ENCODE measurements at places on chromosomes 4 and X.

DNA sequence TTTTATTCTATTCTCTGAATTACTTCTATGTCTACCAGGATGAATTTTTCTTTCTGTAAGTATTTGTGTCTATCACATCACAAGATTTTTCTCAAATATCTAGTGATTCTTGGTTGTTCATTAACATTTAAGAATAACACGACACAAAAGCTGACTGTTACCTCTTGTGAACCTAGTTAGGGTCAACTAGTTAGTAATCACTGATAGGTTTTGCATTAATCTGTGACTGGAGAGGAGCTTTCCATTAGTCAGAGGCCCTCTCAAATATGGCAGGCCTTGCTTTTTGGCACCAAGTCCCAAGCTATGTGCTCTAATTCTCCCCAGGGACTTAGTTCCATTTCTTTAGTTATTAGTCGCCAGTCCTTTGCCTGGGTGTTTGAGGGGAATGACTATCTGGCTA, 259.2 kb downstream of the CFAP299 start:
- DNase-seq: no peak

DNA sequence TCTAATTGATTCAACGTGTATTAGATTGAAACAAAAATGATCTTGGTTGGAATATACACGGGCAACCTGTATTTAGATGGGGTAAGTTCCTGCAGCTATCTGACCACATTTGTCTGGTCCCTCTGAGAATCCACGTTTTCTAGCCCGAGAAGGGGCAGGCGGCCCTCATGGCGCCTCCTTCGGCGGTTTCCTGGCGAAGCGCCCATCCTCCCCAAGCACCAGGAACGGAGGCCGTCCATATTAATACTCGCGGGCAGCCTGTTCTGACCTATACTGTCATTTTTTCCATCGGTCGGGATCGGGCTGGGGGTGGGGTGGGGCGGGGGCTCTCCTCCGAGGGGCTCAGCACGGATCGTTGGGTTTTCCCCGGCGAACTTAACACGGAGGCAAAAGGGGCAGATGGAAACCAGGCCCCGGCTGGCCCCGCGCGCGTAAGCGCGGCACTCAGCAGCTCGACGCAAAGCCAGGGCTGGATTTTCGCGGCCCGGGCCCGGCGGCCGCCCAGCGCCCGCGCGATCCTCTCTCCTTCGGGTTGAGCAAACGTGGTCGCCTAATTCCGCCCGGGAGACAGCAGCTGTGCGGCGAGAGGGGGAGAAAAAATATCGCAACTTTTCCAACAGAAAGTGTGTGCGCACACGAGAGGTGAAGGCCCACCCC, 77.2 kb upstream of the BCOR start:
- peak; percentile 50 for DNase-seq

DNA sequence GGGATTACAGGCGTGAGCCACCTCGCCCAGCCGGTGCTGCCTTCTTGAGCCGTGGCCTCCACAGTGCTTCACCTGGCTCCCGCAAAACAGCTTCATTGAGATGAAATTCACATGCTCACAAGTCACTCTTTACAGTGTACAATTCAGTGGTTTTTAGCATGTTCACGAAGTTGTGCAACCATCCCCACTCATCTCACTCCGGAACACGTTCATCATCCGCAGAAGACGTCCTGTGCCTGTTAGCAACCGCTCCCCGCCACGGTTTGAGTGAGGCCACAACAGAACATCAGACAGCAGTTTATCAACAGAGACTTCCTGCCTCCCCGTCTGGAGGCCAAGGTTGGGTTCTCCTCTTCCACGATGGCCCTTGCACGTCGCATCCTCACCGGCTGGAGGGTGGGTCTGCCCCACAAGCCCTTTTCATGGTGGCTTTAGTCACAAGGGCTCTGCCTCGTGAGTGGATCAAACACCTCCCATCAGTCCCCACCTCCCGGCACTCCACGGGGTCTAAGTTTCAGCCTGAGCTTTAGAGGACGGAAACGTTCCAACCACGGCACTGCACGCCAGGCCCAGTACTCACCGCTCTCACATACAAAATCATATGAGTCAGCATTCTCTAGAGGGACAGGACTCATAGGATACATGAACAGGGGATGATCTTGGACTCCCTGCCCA, 29.6 kb upstream of the SPON2 start:
- DNase-seq: peak; percentile 87

- no peak for DNase-seq
Observed at GRCh38 chrX:16662402-16662801, 12.4 kb downstream of the S100G start.

- no peak for DNase-seq
Observed at GRCh38 chrX:71492231-71493065, 40.5 kb upstream of the OGT start.

DNA sequence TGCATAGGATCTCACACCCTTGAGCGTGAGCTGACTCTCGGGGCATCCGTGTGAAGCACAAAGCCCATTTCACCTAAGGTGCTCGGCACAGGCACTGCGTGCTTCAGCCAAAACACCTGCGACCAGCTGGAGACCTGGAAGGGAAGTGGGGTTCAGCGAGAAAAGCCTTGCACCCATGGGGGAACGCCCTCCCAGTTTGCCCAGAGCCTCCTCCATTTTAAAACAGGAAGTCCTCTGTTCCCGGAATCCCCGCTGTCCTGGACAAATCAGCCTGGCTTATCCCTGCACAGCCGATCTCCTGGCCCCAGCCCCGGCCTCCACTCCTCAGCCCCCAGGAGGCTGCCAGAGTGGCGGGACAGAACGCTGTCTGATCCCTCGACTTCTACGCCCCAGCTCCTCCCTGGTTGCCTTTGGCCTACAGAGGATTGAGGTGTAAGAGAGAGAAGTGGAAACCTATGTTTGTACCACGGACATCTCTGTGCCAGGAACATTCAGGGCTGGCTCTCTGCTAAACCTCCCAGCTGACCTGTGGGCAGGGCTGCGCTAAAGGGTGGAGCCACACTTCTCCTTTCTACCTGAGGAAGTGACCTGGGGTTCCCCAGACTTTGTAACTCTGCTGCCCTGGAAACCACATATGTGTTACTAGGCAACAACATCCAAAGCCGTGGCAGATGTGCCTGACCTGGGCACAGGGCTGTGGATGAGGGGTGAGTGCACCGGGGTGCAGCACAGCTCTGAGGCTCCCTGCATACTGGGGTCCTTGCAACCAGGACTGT, 3.8 kb upstream of the C4orf50 start:
- no peak for DNase-seq

DNA sequence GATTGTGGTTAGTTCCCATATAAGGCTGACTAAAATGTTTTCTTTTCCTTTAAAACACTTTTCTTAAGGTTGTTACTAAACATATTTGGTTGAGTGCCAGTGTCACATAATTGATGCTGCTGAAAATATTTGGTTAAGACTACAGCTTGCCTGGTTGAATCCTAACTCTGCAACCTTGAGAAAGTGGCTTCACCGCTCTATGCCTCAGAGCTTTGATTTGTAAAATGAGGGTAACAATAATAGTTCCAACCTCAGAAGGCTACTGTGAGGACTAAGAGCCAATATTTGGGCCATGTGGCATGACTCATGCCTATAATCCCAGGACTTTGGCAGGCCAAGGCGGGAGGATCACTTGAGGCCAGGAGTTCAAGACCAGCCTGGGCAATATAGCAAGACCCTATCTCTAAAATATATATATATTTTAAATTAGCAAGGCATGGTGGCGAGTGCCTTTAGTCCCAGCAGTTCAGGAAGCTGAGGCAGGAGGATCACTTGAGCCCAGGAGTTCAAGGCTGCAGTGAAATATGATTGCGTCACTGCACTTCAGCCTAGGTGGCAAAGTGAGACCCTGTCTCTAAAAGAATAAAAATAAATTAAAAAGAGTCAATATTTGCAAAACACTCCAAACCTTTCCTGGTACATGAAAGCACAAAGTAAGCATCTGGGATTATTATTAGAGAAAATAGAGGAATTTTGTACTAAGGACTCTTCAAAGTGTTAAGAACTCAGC, 7.1 kb upstream of the NEIL3 start:
- no peak for DNase-seq

GRCh38 chr4:185261946-185262345, 52.5 kb downstream of the SNX25 start:
- no peak for DNase-seq

GRCh38 chr4:3263876-3264193, 14.9 kb downstream of the MSANTD1 start:
- DNase-seq: no peak

GRCh38 chr4:164876700-164877324, at the start of gene APELA:
Gene APELA (plus strand): TSS chr4:164877178. CDS start chr4:164877332, 154 bp downstream.
- DNase-seq: no peak

DNA sequence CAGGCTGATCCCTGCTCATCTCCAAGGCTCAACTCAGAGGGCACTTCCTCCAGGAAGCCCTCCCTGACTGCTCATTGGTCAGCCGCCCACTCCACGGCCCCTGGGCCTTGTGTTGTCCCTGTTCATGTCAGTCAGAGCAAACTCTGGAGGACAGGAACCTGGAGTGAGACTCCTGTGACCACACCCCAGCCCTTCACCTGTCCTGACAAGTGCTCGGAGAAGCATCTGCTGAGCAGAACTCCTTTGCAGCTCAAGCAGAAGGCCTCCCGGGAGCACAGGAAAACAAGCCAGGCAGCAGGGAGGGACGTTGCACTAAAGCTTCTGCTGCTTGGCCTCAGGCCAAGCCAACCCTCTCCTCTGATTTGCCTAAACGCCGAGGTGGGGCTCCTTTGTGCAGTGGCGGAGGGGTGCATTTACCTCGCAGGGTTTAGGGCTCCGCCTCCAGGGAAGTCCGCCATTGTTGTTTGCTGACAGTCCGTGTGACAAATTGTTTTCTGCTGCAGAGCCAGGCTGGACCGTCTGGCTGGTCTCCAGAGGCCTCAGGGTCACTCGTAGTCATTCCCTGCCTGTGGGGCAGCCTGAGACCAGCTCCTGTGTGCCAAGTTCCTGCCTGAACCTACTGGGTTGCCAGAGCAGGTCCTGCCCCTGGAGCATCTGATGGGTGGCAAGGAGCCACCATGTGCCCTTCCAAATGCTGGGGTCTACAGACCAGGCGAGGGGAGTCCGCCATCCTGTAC, 61.8 kb downstream of the C4orf50 start:
- DNase-seq: no peak

- DNase-seq: peak; percentile 35
Observed at GRCh38 chr4:139247241-139247640, 32.8 kb downstream of the MGARP start.

DNA sequence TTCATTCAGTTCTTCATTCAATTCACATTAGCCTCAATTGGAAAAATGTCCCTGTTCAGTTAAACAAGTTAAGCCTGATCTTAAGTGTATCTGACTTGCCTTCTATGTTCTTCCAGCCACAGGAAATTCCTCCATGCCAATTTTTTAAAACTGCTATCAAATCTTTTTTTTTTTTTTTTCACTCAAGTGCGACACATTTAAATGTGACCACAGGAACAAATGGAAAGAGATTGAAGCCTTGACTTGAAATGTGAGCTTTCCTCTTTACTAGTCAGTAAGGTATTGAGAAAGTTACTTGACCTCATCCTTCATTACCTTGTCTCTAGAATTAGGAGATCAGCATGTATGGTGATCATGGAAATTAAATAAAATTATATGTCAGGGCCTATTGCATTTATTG, 165.1 kb downstream of the SLIT2 start:
- no peak for DNase-seq

- DNase-seq: peak; percentile 43
Observed at GRCh38 chr4:127503111-127503510, 129.6 kb upstream of the INTU start.

DNA sequence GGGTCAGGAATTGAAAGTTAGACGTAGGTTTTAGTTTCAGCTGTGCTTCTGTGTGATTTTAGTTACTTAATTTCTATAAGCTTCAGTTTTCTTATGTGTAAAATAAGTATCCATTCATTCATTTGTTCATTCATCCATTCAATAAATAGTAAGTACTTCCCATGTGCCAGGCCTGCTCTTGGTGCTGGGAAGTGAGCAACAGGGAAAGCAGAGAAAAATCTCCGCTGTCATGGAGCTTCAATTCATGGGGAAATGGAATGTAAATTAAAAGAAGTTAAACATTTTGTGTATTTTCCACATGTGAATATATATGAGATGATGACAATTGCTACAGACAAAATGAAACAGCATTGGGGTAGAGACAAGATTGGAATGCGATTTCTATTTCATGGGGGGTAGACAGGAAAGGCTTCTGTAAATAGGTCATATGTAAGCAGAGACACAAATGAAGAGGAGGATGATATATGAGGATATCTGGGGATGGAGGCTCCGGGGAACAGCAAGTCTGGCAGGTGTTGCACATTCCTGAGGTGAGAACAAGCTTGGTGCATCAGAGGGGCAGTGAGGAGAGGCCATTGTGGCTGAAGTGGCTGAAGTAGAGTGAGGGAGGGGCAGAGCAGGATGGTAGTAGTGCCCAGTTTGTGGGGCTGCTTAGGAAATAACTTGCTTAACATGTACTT, 66.2 kb downstream of the FHIP1A start:
- no peak for DNase-seq

DNA sequence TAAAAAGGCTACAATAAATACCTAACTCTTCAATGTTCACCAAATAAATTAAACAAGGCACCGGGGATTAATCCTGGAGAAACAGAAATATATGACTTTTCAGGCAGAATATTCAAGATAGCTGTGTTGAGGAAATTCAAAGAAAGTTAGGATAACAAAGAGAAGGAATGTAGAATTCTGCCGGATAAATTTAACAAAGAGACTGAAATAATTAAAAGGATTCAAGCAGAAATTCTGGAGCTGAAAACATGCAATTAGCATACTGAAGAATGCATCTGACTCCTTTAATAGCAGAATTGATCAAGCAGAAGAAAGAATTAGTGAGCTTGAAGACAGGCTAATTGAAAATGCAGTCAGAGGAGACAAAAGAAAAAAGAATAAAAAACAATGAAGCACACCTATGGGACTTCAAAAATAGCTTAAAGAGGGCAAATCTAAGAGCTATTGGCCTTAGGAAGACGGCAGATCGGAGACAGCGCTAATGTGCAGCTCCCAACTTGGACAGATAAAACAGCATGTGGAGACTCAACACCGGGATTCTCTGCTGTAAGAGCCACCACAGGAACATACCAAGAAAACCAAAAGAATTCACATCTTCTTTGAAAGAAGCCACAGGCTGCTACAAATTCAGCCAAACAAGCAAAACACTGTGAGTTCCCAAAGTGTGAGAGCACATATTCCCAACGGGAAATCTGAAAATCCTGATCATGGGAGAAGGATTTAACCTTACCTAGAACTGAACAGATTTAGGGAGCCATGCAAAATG, 1290.9 kb downstream of the PCDH18 start:
- DNase-seq: no peak

DNA sequence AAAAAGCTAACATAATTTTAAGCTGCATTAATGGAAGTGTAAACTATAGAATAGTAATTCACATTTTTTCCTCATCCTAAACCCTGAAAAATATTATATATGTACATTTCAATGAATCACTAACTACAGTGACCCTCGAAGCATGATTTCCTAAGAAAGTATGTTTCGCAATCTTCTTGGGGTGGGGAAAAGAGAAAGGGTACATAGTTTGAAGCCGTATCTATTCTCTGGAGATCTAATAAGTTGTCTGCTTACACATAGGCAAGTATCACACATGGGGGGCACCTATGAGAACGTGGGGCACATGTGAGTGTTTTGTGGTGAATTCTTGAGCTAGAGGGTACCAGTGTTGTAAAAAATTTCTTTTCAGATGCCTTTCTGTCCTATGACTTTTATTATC, 71.2 kb downstream of the JADE1 start:
- no peak for DNase-seq
